ENCODE measurements at places on chromosomes 12 and 14.

- DNase-seq, result no peak
Measured at GRCh38 chr12:49776858-49777257, 35.5 kb downstream of the TMBIM6 start.

DNA sequence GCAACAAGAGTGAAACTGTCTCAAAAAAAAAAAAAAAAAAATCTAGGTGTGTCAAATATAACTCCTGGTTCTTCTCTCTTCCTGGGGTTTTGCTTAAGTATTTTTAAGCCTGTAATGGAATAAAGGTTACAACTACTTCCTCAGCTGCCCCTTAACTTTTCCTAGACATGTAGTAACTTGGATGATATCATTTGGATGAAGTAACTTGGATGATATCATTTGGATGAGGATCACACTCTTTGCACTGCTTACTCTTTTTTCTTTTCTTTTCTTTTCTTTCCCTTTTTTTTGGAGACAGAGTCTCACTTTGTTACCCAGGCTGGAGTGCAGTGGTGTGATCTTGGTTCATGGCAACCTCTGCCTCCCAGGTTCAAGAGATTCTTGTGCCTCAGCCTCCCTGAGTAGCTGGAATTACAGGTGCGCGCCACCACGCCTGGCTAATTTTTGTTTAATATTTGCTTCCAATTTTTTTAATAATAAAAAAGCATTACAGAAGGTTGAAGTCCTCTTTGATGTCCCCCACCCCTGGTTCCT, 775 bp upstream of the FAM186A start:
- DNase-seq, result no peak

DNA sequence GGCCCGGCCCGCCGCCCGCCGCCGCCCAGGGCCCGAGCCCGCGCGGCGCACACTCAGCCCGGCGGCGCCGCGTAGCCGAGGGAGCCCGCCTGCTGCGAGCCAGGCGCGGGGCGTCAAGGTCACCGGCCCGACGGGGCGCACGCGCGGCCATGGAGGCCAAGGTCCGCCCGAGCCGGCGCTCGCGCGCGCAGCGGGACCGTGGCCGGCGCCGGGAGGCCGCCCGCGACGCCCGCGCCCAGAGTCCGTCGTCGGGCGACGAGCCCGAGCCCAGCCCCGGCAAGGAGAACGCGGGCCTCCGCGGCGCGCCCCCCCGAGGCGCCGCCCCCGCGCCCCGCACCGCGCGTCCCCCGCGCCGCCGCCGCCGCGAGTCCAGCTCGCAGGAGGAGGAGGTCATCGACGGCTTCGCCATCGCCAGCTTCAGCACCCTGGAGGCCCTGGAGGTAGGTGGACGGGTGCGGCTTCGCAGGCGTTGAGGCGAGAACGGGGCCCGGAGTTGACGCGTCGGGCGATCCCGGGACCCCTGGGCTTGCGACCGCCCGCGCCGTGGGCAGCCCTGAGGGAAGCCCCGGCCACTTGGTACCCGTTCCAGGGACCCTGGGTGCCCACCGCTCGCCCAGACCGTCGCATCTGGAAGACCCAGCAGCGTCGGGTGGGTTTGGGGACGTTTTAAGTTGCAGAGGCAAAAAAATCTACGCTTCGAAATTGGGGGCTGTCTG, 629 bp downstream of the FBRSL1 start:
- no peak for DNase-seq

DNA sequence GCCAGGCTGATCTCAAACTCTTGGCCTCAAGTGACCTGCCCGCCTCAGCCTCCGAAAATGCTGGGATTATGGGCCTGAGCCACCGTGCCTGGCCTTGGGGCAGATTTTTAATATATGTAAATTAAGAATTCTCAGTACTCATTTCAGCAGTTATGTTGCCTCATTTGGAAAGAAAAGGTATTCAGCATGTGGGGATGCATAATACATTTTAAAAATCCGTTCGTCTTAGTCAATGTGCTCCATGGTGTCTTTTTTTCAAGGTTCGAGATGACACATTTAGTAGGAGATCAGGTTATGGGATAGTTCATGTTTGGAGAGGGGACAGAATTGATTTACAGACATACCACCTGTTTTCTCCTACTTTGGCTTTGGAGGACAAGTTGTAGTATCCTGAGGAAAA, 10.2 kb downstream of the SYNE2 start:
- DNase-seq, result no peak

DNA sequence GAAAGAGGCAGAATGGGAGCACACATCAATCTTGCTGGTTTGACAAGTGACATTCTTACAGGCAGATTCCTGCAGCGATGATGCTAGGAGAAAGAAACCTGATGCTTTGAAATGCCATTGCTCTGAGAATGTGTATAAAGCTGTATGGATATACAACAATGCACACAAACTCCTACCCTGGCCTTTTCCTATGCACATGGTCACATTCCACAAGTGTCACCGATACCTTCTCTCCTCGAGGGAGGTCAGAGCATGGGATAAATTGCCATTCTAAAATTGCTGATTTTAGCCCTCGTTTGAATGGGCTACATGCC, 11.9 kb downstream of the FGF6 start:
- no peak for DNase-seq

- no peak for DNase-seq
Measured at GRCh38 chr14:68140076-68140741, 320.6 kb downstream of the RAD51B start.

DNA sequence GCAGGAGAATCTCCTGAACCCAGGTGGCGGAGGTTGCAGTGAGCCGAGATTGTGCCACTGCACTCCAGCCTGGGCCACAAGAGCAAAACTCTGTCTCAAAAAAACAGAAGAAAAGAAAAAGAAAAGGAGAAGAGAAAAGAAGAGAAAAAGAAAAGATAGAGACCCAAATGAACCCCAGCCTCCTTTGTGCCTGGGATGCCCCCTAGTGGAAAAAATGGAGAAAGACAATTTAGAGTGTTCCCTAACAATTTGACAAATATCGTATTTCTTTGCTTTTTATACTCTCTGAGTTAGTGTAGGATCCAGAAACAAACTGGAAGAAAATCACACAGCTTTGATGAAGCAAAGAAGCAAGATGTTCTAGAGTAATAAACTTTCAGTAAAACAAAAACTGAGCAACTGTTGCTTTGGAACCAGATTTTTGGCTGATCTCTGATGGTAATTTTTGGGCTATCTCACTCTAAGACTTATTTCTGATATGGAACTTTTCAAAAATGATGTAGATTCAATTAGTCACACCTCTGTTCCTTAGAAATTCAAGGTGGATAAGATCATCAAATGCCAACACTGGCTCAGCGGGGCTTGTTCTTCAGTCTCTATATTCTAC, 18.6 kb upstream of the PRKAB1 start:
- no peak for DNase-seq

DNA sequence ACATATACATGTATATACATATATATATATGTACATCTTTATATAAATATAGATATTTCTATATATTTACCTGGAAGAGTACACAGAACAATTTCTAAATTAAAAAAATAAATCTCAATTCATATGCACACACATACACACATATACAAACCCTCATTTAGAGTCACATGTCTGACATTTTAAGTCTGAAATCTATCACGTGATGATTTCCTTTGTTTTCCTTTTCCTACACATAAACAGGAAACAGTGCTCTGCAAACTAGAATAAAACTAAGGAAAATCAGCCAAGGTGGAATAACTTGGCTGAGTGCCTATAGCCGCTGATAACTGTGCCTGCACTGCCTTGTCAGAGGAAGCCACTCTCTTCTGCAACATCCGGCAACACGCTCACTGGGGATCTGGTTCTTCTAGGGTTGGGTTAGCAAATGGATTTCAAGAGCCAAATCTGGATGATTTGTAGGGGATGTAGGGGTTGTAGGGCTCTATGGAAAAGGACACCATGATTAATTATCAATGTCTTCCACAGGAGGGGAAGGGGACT, 480.7 kb downstream of the TMEM132D start:
- DNase-seq, result no peak

GRCh38 chr14:65377576-65377975, 35.0 kb upstream of the FUT8 start:
- no peak for DNase-seq

DNA sequence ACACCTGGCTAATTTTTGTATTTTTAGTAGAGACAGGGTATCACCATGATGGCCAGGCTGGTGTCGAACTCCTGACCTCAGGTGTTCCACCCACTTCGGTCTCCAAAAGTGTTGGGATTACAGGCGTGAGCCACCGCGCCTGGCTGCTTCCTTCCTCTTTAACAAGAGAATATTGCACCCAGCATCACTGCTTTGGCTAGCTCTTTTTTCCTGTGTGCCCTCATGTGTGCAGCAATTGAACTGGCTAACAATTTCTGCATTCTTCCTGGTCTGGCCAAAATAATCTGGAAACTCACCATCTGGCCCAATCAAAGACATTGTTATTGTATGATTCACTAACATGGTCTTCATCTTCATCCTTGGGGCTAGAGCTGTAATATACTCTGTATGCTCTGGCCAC, 2.7 kb upstream of the ASB8 start:
- DNase-seq, result no peak

- peak; percentile 60 for DNase-seq
Measured at GRCh38 chr12:109775172-109775881, 57.9 kb downstream of the TRPV4 start.

DNA sequence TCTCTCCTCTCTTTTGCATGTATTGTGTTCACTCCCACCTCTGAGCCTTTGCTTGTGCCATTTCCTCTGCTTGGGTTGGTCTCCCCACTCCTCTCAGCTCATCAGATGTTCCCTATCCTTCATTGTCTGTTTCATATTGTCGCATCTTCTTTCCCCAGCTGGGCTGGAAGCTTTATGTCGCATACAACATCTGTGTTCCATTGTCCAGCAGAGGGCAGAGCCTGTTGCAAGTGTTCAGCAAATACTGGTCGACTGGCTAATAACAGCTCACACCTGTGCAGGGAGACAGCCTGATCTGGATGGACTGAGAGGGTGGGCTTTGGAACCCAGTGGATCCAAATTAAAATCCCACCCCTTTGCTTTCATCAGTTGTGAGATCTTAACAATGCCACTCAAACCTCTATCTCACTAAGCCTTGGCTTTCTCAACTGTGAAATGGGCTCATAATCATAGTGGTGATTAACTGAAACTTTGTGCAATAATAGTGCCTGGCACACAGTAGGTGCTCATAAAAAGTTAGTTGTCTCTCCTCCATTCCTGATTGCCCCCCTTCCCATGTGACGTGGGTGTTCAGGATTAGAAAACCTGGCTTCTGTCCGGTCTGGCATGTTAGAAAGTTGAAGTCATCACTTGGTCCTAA, 75.8 kb downstream of the RIN3 start:
- DNase-seq, result no peak

- DNase-seq, result no peak
Measured at GRCh38 chr12:124747426-124748161, 116.1 kb downstream of the SCARB1 start.

DNA sequence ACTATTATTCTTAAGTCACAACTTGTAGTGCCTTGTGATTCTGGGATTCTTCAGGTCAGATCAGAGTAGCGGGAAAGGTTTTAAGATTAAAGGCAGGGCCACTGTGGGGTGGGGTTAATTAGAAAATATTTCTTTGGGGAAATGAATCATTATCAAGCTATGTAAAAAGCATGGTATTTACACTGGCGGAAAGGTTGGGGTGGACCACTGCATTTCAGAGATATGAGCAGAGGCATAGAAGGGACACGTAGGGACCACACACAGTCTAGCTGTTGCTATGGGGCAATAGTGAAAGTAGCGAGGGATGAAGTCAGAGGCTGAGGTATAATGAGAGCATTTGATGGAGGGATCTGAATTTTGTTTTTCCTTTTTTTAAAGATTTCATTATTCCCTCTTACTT, 31.7 kb upstream of the KCNH3 start:
- DNase-seq, result no peak
